ENCODE measurements at places on chromosomes 1 and 21. TPM values are rescaled to one million over a fixed set of nuclear protein-coding genes. Genes with fewer than 3 reads are reported as not detected.
A peak's percentile ranks its signal among the peaks of the same experiment; 100 is the strongest.

GRCh38 chr1:174242856-174243255 lies 83.5 kb downstream of the RABGAP1L start:
- DNase-seq, result no peak

- DNase-seq, result no peak
Measured at GRCh38 chr1:230124186-230125128, 57.4 kb downstream of the GALNT2 start.

GRCh38 chr1:69567652-69568420 lies at the start of gene LRRC7:
Gene LRRC7, plus strand, starts transcription at chr1:69567922. Its CDS starts 718 bp downstream, at chr1:69568640.
- DNase-seq, result peak; percentile 61

- no peak for DNase-seq
Measured at GRCh38 chr21:22516230-22516629, 1518.0 kb downstream of the NCAM2 start.

GRCh38 chr21:46397993-46398392 lies 60.7 kb upstream of the DIP2A start:
- no peak for DNase-seq

- DNase-seq, result no peak
Measured at GRCh38 chr1:186566140-186566855, 105.4 kb upstream of the PDC start.

DNA sequence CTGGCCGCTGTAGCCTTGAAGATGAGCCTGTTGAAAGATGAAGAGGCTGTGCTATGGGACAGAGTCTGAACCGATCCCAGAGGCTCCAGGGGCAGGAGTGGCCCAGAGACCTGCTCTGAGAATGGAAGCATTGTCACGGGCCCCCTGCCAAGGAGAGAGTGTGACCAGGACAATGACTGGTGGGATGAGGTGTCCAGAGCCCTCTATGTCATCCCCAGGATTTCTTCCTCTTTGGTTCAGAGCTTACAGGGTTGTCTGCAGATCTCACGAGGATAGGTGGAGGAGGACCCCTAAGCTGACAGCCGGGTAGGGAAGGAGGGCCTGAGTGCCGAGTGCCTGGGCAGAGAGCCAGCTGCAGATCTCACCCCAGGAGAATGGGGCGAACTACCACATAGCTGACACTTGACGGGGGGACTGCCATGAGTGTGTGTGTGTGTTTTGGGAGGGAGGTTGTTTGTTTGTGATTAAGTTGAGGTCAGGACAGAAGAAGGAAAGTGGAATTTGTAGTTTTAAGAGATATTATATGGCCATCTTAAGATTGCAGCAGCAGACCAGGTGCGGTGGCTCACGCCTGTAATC lies 25.4 kb downstream of the PIK3CD start:
- DNase-seq, result no peak

DNA sequence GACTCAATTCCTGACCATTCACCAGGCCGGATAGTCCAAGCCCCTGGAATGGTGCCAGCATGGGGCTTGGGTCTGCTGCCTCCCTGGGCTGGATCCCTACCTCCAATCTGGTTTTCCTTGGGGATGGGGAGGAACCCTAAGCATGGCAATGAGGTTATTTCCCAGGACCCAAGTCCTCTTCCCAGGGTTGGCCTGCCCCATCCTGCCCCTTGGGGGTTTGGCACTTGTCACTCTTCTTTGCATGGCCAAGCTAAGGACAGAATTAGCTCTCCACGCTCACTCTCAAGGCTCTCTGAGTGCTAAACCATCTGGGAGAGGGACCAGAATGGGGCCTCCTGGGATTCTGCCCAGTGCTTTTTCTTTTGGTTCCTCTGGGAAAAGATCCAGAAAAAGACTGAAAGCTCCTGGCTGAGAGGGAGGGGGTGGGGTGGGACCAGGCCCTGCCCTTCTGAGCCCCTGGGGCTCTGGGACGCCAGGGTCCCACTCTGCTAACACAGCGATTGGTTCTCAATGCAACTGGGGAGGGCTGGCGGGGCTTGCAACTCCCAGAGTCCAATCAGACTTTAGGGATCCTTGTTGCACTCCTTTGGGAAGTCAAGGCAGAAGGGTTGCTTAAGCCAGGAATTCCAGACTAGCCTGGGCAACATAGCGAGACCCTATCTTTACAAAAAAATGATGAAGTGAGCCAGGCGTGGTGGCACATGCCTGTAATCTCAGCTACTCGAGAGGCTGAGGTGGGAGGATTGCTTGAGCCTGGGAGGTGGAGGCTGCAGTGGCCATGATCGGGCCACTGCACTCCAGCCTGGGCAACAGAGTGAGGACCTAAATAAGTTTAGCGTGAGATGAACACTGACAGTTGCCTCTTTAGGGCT lies 52.7 kb downstream of the DHRS3 start:
- DNase-seq, result no peak

GRCh38 chr1:235881930-235882700 lies 15.4 kb upstream of the LYST start:
- DNase-seq, result no peak

DNA sequence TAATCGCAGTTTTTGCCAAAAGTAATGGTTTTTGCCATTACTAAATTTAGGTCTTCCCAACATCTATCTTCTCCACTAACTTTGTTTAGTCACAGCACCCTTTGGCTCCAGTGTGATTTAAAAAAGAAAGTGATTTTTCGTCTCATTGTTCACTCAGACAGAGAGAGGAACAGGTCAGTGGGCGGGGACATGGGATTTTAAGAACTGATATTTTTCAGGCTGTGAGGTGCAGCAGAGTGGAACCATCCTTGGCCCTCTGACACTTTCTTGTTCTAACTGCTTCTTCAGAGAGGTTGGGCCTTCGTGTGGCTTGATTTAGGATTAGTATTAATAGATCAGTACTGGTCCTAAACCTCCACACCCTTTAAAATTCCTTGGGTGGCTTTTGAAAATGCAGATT lies 38.8 kb downstream of the CASQ2 start:
- no peak for DNase-seq

- no peak for DNase-seq
Measured at GRCh38 chr1:58830291-58830690, 46.4 kb upstream of the JUN start.

GRCh38 chr1:212520299-212520698 lies 87.6 kb downstream of the NENF start:
- no peak for DNase-seq

DNA sequence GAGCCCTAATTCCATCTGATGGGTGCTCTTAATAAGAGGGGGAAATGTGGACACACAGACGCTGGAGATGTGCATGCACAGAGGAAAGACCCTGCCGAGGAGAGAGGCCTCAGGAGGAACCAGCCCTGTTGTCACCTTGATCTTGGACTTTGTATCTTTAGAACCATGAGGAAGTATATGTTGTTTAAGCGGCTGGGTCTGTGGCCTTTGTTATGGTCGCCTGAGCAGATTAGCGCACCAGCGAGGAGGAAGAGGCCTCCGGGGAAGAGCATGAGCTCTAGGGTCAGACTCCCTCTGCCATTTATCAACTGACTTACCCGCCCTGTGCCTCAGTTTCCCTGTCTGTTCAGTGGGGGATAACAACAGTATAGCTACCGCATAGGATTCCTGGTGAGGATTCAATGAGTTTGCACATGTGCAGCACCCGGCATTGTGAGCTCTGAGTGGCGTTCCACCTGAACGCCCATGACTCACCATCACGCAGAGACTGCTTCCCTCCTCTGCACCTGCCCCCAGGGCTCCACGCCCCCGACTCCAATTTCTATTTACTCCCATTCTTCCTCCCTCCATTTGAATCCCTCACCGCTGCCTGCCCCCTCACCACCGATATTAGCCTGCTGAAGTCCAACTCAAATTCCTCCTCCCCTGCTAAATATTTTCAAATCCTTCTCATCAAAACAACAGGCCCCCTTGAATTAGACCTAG lies 67.2 kb downstream of the ATP5PO start:
- no peak for DNase-seq

- no peak for DNase-seq
Measured at GRCh38 chr1:19771350-19771749, 28.4 kb downstream of the TMCO4 start.

- DNase-seq, result no peak
Measured at GRCh38 chr21:29641635-29642550, 297.9 kb downstream of the GRIK1 start.

DNA sequence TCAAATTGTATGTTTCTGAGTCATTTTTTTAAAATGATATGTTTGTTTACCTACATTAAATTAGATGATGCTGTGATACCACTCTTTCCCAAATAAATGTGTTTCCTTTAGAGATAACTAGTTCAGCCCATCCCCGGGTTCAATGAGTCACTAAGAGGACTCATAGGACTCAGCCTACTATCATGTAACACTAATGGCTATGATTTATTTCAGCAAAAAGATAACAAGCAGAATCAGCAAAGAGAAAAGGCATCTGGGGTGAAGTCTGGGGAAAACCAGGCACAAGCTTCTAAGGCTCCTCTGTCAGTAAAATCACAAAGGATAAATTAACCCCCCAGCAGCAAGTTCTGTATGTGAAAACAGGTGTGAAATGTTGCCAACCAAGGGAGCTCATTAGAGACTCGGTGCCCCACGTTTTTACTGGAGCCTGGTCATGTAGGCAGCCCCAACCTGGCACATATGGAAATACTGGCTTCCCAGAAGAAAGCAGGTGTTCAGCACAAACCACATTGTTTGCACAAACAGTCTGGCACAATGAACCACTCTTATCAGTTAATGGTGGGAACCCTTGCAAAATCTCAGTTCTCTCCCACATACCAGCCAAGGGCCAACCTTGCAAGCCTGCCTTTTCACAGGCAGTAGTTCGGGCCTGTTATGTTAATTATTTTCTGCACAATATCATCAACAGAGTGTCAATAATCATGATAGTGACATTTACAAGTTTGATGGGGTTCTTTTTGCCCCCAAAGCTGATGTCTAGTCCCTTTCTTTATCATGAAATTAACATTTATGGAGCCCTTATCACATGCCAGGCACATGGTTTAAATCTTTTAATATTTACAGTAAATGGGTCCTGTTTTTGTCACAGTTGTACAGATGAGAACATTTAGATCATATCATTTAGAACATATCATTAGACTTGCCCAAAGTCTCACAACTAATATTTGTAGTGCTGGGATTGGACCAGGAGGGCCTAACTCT lies 23.1 kb upstream of the CNN3 start:
- DNase-seq, result no peak

GRCh38 chr1:19346026-19346425 lies 33.9 kb downstream of the SLC66A1 start:
- no peak for DNase-seq

DNA sequence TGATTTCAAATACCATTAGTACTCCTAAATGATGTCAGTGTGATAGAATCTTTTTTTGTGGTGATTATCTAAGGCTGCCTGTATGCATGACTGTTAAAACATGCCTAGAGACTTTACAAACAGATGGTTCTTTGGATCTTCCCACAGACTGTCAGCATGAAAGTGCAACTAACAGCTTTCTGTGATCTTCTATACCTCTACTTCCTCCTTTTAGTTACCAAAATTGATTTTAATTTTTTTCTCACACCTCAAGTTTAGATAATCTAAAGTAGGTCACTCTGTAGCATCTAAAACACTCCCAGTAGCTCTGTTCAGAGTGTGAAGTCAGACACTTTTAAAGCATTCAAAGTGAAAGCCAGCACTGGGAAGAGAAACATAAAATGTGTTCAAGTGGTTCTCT lies 534.5 kb downstream of the PTPRC start:
- DNase-seq, result no peak

GRCh38 chr1:43065616-43066399 lies 106.3 kb downstream of the EBNA1BP2 start:
- DNase-seq, result no peak

DNA sequence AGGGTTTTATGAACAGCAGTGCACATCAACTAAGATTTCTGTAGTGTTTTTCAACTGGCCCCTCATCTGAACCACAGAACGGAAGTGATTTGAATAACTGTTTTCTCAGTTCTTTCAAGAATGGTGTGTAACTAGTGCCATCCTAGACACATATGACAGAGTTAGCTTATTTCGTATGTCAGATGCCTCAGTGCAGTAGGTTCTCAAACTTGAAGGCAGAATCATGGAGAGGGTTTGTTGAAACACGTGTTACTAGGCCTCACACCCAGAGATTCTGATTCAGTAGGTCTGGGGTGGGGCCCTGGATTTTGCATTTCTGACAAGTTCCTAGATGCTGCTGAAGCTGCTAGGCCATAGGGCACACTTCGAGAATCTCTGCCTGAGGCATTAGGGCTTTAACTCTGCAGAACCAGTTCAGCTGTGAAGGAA lies 49.0 kb downstream of the SCCPDH start:
- DNase-seq, result no peak

GRCh38 chr1:64935551-64936155 lies 30.7 kb downstream of the JAK1 start:
- DNase-seq, result no peak

DNA sequence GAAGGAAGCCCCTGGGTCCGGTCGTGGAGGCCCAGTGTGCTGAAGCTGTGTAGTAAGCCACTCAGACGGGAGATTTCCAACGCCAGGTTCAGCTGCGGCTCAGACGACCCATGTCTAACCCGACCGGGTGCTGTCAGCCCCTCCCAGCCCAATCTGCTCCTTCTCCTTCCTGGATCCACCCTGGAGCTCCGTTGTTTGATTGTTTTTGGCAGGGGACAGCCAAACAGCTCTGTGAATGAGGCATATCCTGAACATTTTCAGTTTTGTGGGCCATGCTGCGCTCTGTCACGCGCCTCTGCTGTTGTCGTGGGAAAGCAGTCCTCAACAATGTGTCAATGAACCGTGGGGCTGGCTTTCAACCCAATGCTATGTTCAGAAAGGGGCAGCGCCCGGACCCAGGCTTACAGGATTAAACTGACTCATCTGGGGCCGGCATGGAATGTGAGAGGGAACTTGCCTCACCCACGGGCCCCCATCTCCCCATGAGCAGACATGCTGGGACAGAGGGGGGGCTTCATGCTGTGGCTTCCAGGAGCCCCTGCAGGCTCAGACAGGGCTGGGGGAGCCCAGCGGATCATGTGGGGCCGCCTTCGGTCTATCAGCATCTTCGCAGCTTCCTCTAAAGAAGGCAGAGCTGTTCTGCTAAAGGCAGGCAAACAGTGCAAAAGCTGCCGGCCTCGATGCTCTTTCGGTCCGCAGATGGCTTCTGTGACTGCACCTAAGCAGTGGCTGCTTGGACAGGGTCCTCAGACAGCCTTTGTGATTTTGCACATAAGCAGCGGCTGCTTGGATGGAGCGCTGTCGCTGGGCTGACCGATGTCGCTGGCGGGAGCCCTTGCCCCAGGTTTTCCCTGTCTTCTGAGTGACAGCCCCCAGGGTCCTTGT lies 101.7 kb downstream of the RIPK4 start:
- DNase-seq, result no peak

The RAVER2 gene
- total RNA-seq, result 24.6 TPM

The CRNN gene
- not detected for total RNA-seq

The SAMD13 gene
- 3.6 TPM for total RNA-seq

The HP1BP3 gene
- total RNA-seq, result 89.1 TPM

The C1orf122 gene
- total RNA-seq, result 68.3 TPM

The WNT3A gene
- 0.12 TPM for total RNA-seq

The KCNK1 gene
- 12.7 TPM for total RNA-seq

The GRHL3 gene
- 1.1 TPM for total RNA-seq

The EPHA2 gene
- 51.2 TPM for total RNA-seq

The PRAMEF12 gene
- total RNA-seq, result not detected

The PDZK1 gene
- total RNA-seq, result not detected

All from GM23338 (cell line).